ENCODE measurements at places on chromosomes 4 and X. TPM values are rescaled to one million over a fixed set of nuclear protein-coding genes. Genes with fewer than 3 reads are reported as not detected.

GRCh38 chr4:185849664-185850550 is 37.9 kb upstream of the SORBS2 start:
- peak; percentile 26 for DNase-seq

The CLDN22 gene
- not detected for total RNA-seq

DNA sequence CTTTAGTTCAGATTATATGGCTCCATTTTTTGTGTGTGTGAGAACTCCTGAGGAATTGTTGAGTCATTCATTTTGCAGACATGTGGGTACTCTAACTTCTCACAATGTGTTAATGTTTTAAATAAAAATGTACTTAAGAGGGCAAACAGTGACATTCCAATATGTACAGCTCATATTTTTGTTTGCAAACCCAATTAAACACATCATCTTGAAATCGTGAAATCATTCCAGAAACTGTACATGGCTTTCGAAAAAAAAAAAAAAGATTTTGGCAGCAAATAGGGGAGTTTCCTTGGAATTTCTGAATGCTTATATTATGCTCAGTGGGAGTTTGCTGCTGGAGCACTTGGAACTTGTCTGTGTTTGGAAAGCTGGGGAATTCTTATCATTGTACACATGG is 85.0 kb downstream of the HPGD start:
- DNase-seq: peak; percentile 20

The EDNRA gene
- total RNA-seq: 0.36 TPM

The GRPR gene
- total RNA-seq: 0.60 TPM

DNA sequence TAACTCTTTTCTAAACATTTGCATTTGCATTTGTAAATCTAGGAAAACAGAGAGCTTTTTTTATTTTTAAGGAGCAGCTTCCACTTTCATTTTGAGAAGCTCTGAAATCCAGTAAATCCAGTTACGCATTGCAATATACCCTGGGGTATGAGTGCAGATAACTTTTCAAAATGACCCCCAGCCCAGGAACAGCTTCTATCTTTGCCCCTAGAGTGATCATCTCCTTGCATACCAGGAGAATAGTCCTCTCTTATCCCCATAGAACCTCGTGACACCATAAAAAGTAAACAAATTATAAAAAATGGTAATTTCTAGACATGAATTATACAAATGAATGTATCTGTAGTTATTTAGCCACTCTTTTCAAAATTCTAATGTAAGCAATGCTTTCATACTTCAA is 292.2 kb upstream of the GALNT7 start:
- no peak for DNase-seq

The EXOC1 gene
- 27.7 TPM for total RNA-seq

DNA sequence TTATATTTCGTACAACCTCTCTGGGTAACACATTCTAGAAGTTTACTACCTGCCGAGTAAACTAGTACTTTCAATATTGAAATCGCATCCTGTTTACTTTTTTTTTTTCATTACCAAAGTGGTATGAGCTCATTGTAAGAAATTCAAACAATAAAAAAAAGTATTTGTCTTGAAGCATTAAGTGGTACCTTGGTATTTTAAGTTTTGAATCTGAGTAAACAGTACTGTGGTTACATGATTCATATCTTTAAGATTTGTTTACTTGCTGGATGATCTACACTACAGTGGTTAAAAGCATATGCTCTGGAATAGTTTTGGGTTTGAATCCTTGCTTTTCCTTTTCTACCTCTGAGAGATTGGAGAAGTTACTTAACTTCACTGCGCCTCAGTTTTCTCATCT is 3.8 kb upstream of the MMGT1 start:
- DNase-seq: no peak

The HPSE gene
- 0.48 TPM for total RNA-seq

The AWAT1 gene
- total RNA-seq: not detected

- no peak for DNase-seq
Measured at GRCh38 chr4:86563416-86563815, 30.7 kb upstream of the PTPN13 start.

The SAGE1 gene
- 0.10 TPM for total RNA-seq

GRCh38 chr4:113701169-113701568 is 60.4 kb downstream of the CAMK2D start:
- no peak for DNase-seq

GRCh38 chrX:102669526-102669925 is 18.2 kb downstream of the GPRASP1 start:
- DNase-seq: no peak

GRCh38 chrX:136525738-136526606 is 6.0 kb upstream of the VGLL1 start:
- peak; percentile 72 for DNase-seq

GRCh38 chr4:114864060-114864459 is 249.4 kb downstream of the NDST4 start:
- no peak for DNase-seq

DNA sequence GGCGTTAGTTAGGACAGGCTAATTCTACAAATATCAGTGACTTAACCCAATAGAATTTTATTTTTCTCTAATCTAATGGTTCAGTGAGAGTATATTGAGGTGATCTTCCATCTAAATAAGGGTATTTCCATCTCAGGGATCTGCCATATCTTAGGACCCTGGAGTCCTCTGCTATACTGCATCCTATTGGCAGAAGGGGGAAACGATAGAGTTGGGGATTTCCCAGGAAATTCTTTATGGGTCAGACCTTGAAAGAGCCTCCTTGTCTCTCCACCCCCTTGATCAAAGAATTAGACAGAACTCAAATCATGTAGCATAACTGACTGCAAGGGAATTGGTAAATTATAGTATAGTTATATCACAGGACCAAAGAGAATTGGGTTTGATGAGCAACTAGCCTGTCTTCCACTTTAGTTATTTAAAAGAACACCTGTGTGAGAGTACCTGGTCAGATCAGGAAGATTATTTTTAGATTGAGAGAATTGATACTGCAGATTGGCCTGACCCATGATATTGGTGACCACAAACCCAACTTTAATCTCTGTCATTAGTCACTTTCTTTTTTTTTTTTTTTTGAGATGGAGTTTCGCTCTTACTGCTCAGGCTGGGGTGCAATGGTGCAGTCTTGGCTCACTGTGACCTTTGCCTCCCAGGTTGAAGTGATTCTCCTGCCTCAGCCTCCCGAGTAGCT is 25.6 kb downstream of the SMARCA5 start:
- DNase-seq: no peak

The CNKSR2 gene
- total RNA-seq: 0.24 TPM

The CCDC158 gene
- not detected for total RNA-seq

The PPEF2 gene
- total RNA-seq: not detected

The H2BW2 gene
- not detected for total RNA-seq

- no peak for DNase-seq
Measured at GRCh38 chrX:144494074-144494473, 610.2 kb downstream of the UBE2NL start.

GRCh38 chr4:117010671-117011070 is 74.7 kb downstream of the TRAM1L1 start:
- DNase-seq: no peak

DNA sequence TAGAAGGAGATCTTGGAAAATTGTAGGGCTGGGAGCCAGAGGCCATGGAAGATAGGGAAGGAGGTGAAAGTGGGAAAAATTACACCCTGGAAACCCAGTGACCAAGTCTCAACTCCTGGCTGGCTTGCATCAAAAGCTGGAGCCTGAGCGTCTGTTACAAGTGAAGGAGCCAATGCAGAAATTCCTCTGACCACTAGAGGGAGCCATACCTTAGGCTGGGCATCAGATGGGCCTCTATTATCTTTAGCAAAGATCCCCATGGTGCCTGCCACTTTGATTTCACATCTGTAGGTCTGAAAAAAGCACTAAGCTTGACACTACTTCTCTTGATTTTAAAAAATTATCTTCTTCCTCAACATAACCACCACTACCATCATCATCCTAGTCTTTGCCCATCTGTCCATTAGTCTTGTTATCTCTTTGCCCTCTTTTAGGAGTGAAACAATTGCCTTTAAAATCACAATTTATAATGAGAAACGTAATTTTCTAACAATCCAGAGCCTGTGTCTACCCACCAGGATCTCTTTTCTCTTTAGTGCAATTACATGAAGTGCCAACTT is 62.9 kb downstream of the ANAPC4 start:
- peak; percentile 55 for DNase-seq

- DNase-seq: no peak
Measured at GRCh38 chrX:119816300-119816699, 24.9 kb upstream of the RPL39 start.

- DNase-seq: no peak
Measured at GRCh38 chr4:2515830-2516550, 20.5 kb upstream of the FAM193A start.

The TBX22 gene
- total RNA-seq: not detected

DNA sequence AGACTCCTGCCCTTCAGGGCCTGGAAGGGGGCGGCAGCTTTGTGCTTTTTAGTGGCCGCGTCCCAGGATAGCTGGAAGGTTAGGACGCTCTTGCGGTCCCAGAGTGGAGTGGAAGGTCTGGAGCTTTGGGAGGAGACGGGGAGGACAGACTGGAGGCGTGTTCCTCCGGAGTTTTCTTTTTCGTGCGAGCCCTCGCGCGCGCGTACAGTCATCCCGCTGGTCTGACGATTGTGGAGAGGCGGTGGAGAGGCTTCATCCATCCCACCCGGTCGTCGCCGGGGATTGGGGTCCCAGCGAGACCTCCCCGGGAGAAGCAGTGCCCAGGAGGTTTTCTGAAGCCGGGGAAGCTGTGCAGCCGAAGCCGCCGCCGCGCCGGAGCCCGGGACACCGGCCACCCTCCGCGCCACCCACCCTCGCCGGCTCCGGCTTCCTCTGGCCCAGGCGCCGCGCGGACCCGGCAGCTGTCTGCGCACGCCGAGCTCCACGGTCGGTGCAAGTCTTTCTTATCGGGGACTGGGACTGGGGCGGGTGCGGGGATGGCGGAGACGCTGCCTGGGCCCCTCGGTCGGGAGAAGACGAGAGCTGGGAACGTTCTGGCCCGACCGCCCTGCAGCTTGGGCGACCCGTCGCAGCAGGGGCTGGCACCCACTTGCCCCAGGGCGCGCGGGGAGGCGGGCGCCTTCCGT is at the start of gene EDNRA:
Gene EDNRA, plus strand, starts transcription at position 207 of the 686 bp plus-strand sequence. CDS start 4,585 bp downstream, outside the sequence.
- DNase-seq: peak; percentile 22

DNA sequence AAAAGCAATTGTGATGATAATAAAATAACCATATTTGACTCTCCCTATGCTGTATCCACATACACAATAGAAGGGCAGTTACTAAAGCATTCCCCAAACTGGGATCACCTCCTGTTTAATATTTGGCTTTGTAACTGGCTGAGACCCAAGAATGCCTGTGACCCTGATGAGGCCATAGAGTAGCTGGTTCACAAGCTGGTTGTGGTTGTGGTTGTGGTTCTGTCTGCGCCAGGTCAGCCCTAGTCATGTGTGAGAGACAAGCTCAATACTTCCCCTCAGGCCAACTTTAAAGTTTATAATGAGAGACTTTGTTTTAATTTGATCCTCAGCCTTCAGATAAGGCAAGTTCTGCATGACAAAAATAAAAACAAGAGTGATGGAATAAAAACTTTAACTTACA is 209.9 kb downstream of the PARM1 start:
- DNase-seq: peak; percentile 77

The GUCY1A1 gene
- total RNA-seq: not detected

The VGLL1 gene
- not detected for total RNA-seq

The AFM gene
- total RNA-seq: 0.10 TPM

The XG gene
- total RNA-seq: not detected

The SFRP2 gene
- 10.5 TPM for total RNA-seq

GRCh38 chr4:143486314-143486713 is 27.2 kb upstream of the SMARCA5 start:
- DNase-seq: no peak

The ENPEP gene
- not detected for total RNA-seq

DNA sequence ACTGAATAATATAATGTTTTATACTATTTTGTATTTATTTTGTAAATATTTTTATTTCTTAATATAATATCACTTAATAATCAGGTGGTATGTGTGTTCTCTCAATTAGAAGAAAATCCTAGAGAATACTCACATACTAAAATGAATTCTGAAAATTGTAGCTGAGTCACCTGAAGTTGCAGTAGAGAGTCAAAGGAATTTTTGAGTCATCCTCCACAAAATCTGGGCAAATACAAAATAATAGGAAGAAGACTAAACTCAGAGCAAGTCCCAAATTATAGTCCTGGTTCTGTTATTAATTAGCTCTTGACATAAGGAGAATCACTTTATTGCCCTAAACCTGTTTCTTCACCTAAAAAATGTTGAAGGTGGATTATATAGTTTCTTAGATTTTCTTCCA is 57.8 kb downstream of the SPATA4 start:
- DNase-seq: no peak

DNA sequence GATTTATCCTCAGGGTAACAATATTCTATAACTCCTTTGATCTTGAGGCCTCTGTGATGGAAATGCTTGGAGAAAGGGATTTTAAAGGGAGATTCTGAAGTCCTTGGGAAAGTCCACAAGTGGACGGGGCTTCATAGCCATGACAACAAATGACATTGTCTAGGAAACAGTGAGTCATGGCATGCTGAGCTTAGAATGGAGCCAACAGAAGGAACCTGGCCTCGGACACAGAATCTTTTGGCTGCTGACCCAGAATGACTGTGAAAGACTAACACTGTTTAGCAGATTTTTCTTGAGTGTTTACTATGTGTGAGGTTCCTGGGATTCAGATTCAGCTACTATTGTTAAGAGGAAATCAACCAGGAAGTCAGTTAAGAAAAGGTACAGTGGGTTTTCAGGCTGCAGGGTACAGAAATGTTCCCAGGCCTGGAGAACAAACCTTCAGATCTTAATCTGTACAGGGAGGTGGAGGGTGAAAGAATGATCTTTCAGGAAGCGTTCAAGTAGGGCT is 18.1 kb upstream of the CXCL2 start:
- DNase-seq: peak; percentile 96

GRCh38 chr4:77045490-77045889 is 30.3 kb downstream of the CCNI start:
- no peak for DNase-seq

The ATOH1 gene
- not detected for total RNA-seq

The UPF3B gene
- 3.8 TPM for total RNA-seq

GRCh38 chrX:120731386-120731785 is 101.5 kb upstream of the C1GALT1C1 start:
- peak; percentile 42 for DNase-seq

The BEX2 gene
- total RNA-seq: not detected

Measured in RPMI7951 (cell line).